ENCODE measurements at places on chromosomes 6 and 20. TPM values are rescaled to one million over a fixed set of nuclear protein-coding genes. Genes with fewer than 3 reads are reported as not detected.

COL9A1 gene
- polyA plus RNA-seq: 2.3 TPM

SLC25A27 gene
- polyA plus RNA-seq: 3.0 TPM

TFAP2D gene
- not detected for polyA plus RNA-seq

ETV7 gene
- polyA plus RNA-seq: 1.2 TPM

C6orf58 gene
- polyA plus RNA-seq: not detected

SLC4A11 gene
- polyA plus RNA-seq: 1.3 TPM

C6orf89 gene
- polyA plus RNA-seq: 39.2 TPM

FABP7 gene
- polyA plus RNA-seq: not detected

COL10A1 gene
- 0.05 TPM for polyA plus RNA-seq

GABRR2 gene
- polyA plus RNA-seq: 0.94 TPM

GRM1 gene
- polyA plus RNA-seq: 0.22 TPM

CTCFL gene
- polyA plus RNA-seq: not detected

OVOL2 gene
- polyA plus RNA-seq: 1.9 TPM

JPH2 gene
- polyA plus RNA-seq: 13.5 TPM

DYNLT2 gene
- 4.2 TPM for polyA plus RNA-seq

MCCD1 gene
- polyA plus RNA-seq: 1.3 TPM

GJA10 gene
- polyA plus RNA-seq: not detected

WFDC12 gene
- polyA plus RNA-seq: not detected

SLC35D3 gene
- not detected for polyA plus RNA-seq
